Stimulated activated CD4-positive, alpha-beta T cell treated with anti-CD3 and anti-CD28 coated beads, Interleukin-4, amount 100 ng/mL, for 1 hour (primary cell): ENCODE measurements at places on chromosomes 6 and 20.

GRCh38 chr6:15955484-15955883 is 173.4 kb upstream of the MYLIP start:
- no peak for DNase-seq

GRCh38 chr6:49299279-49299678 is 163.8 kb downstream of the MMUT start:
- DNase-seq = no peak

DNA sequence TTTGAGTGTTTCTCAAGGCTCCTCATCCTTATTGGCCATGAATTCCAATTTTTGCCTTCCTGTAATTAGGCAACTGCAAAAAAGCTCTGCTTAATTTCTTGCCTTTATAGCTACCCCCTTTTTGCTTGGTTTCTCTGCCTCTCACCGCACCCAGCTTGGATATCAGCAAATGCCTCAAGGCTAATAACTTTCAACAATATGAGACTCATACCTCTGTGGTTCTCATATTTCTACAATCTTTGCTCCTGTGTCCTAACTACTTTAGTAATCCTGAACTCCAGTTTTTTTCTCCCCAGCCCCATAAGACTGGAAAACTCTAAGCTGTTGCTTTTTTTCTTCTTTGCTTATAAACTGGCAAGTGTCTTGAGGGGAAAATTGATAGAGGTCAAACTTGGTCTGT is 88.8 kb downstream of the EYA2 start:
- no peak for DNase-seq

GRCh38 chr6:44221291-44221960 is 2.0 kb upstream of the SLC29A1 start:
- DNase-seq = peak; percentile 70

- DNase-seq = no peak
Observed at GRCh38 chr20:6103301-6103700, 19.5 kb downstream of the FERMT1 start.

GRCh38 chr6:81766482-81767069 is 14.1 kb upstream of the TENT5A start:
- no peak for DNase-seq

GRCh38 chr20:10771435-10772140 is 97.8 kb upstream of the JAG1 start:
- DNase-seq = no peak

GRCh38 chr20:41344477-41344876 is 3.9 kb downstream of the LPIN3 start:
- no peak for DNase-seq

DNA sequence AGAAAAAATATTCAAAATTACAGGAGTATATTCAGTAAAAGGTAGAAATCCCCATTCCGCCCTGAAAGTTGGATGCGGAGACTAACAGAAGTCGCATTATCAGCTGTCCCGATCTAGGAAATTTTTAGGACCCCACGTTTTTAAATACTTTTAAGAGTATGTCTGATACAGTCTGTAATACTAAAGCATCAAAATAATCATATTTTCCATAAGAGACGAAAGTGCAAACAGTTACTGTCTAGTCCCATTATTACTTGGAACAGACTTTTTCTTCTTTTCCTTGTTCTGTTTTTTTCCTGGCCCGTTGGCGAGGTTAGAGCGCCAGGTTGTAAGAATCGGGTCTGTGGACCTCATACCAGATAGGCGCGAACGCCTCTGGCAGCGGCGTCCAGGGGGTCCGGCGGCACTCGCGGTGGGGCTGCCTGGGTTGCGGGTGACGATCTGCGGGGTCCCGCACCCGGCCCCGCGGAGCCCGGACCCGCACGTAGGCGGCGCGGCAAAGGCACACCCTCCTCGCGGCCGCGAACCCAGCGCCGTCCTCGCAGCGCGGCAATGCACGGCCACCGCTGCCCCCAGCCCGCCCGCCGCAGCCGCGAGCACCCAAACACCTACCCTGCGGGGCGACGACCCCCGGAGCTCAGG is 460 bp downstream of the PLAGL1 start:
- peak; percentile 6 for DNase-seq

DNA sequence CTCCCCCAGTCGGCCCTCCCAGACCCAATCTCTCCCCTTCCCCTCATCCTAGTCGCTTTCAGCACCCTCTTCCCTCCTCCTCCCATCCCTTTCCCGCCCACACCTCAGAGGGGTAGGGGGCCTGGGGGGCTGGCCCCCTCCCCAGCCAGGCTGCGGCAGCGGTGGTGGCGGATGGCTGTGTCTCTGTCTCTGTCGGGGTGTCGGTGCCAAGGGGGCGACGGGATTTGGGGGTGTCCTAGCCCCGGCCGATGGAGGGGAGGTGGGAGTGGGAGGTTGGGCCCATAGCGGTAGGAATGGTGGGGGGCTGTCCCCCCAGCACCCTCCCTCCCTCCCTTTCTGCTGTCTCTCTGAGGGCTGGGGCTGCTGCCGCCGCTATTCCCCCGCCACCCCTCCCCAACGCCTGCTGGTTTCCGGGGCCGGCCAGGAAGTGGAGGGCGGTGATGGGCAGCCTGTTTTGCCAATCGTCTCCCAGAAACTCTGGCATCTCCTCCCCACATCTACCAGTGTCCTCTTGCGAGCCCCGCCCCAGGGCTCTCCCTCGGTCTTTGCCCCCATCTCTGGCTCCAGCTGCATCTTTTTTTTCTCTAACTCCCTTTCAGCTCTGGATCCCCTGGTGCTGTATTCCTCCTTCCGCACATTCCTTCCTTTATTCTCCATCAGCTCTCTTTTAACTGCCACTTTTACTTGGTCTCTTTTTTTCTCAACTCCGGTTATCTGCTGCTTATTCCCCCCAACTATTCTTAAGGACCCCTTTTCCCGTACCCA is at the start of gene AGPAT1:
Gene AGPAT1, minus strand, starts transcription at position 374 of the 765 bp plus-strand sequence. CDS start 4,588 bp downstream, outside the sequence.
- DNase-seq = peak; percentile 98

- DNase-seq = no peak
Observed at GRCh38 chr6:17276766-17277165, 4.4 kb upstream of the RBM24 start.

GRCh38 chr20:48609491-48609978 is 218.3 kb downstream of the PREX1 start:
- no peak for DNase-seq

DNA sequence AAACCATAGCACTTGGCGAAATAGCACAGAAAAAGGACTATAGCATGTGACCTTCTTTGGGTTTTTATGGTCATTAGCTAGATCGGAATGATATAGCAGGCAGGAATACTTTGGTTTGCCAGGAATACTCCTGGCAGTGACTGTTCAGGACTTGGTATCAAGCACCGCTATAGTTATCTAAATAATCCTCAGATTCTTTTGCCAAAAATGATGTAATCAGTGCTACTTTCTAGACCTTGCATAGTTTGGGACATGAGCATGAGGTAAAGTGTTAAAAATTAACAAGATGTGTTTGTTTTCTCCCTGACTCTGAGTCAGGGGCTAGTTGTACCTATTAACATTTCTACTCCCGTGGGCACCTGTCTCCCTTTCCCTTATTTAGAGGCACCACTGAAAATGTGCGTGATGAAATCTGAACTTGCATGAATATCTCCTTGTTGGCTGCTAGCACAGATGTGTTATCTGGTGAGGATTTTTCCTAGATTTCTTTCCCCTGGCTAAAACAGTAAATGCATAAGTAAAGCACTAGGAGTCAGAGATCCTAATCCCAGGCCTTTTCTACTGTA is 511.0 kb downstream of the CDKAL1 start:
- DNase-seq = no peak

DNA sequence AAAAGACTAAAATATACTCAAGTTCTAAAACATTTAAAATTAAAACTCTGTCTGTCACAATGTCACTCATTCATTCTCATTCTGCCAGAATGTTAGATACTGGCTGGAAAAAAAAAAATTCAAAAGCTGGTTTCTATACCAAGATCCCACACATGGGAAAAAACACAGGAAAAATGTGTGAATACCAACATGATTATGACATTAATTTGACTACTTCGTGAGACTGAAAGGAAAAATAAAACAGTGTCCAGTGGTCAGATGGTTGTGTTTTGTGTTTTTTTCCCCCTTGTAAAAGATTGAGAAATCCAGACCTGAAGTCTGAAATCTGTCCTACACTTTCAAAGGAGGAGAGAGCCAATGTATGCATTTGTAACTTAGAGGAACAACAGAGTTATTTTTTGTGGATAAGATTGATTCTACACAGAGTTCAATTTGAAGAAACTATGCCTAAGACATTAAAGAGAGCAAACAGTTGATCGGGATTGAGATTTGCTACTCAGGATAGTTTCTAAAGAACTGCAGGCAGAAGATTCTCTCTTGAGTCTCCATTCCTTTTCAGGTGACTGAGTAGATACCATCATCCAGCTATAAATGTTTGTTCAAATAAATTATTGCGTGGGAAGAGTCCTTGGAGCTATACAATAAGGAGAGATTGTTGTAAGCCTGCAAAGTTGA is 39.2 kb upstream of the TXLNB start:
- no peak for DNase-seq

DNA sequence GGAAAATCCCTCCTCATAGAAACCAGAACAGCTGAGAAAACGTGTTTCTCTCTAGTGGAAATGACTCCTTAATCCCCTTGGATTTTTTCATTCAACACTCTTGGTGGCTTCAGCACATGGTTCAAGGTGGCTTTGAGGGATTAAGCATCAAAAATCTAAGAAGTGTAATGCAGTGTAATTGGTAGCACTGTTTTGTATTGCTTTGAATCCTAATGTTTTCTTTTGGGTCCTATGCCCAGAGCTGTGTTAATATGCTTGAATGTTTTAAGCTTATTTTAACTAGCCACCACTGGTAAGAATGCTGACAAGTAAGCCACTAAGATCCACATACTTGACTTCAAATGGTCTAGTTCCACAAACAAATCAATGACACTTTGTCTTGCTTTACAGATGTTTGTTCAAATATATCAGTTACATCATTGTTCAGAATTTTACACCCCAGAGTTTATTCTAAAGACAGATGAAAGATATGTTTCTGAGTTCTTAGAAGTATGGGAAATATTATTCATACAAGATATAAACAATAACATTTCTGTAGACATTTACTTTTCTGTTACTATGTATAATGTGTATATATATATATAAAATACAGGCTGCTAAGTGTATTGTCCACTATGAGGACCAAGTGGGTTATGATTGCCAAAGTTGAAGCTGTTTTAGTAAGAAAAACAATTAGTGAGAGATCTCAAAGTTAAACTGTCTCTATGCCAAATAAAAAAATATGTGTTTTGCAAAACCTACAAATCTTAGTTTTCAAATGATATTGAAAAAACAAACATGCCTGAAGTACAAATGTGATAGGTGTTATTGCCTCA is 220.8 kb downstream of the OGFRL1 start:
- no peak for DNase-seq

GRCh38 chr6:42555477-42556457 is 8.1 kb upstream of the UBR2 start:
- DNase-seq = no peak

DNA sequence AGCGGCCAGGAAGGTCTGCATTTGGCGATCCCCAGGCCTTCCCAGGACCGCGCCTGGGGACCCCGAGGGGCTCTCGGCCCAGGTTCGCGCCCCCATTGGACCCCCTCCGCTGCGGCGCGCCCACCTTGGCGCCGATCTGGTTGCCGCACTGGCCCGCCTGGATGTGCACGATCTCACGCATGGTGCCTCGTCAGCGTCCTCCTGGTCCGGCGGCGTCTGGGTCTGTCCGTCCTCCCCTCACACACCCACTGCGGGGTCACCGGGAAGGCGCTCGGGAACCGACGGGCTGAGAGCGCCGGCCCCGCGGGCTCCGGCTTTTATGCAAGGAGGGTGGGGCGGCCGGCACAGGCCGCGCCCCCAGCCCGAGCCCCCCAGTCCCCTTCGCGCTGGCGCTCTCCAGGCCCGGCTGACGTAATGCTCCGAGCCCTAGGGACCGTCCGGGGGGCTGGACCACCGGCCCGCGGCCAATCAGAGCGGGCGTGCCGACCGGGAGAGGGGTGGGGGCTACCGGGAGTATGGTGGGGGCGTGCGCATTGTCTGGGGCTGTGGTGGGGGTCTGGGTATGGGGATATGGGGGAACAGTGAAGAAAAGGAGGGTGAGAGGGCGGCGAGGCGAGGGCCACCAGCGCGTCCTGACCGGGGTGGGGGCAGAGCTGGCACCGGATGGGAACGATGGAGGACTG is at the start of gene TUBB2B:
Gene TUBB2B, minus strand, starts transcription at position 291 of the 683 bp plus-strand sequence. Its CDS starts 110 bp downstream, at position 181.
- peak; percentile 13 for DNase-seq

- DNase-seq = no peak
Observed at GRCh38 chr6:107122748-107123147, 7.4 kb upstream of the BEND3 start.

GRCh38 chr6:18350271-18350670 is 36.9 kb upstream of the RNF144B start:
- no peak for DNase-seq

DNA sequence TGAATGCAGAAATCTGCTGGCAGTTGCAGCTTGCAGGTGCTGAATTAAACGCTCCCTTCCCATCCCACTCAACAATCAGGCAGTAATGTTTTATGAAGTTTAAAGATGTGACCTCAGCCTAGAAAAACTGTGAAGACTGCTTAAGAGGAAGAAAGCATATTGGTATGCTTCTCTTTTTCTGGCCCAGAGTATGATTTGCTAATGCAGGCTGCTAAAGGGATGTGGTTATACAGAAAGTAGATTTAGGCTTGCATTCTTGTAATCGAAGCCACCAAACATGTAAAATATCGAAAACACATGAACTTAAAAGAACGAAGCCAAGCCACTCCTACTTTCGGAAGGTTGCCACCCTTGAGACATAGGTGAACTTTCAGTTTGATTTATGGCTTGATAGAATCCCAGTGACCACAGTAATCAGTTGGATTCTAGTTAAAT is 40.7 kb downstream of the MAP3K5 start:
- DNase-seq = no peak

DNA sequence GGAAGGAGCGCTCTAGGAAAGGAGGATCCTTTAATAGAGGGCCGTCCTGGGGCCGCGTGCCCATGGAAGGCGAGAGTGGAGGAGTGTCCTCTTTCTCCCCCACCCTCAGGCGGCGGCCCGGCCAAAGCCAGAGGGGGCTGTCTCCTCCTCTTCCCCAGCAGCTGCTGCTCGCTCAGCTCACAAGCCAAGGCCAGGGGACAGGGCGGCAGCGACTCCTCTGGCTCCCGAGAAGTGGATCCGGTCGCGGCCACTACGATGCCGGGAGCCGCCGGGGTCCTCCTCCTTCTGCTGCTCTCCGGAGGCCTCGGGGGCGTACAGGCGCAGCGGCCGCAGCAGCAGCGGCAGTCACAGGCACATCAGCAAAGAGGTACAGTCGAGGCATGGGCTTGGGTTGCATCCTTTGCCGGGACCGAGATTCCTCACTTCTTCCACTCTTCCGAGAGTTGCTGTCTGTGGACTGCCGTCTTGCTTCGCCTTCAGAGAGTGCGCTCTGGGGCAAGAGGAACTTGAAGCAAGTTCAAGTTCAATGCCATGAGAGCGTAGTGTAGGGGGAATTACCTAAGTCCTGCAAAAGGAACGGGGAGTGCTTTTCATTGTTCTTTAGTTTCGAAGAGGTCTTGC is at the start of gene LAMA2:
Gene LAMA2, plus strand, starts transcription at position 148 of the 621 bp plus-strand sequence. Its CDS starts 108 bp downstream, at position 256.
- DNase-seq = no peak
